ENCODE measurements at places on chromosomes 4 and X.

DNA sequence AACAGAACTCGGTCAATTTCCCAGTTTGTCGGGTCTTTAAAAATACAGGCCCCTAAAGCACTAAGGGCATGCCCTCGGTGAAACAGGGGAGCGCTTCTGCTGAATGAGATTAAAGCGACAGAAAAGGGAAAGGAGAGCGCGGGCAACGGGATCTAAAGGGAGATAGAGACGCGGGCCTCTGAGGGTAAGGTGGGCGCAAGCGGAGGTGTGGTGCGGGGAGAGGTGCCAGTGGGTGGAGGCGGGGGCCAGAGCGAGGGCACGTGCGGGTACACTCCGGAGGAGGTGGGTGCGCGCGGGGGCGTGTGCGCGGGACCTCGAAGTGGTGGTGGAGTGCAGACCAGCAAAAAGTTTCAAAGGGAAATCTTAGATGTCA, 787 bp upstream of the TET2 start:
- no peak for DNase-seq

DNA sequence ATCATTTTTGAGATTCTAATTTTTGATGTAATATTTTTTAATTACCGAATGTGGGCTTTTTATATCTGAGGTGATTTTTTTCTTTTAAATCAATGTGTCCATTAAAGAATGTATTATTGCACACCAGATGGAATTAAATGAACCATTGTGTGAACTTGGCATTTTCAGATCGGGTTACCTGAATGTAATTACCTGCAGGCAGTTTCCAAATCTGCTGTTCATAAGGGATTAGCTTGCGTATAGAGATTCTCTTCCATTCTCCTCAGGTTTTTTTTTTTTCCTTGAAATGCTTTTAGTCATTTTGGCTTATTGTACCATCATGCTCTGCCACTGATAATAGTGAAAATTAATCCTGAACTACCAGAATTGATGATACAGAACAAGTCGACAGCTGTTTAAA, 511.5 kb upstream of the ATOH1 start:
- DNase-seq = no peak

DNA sequence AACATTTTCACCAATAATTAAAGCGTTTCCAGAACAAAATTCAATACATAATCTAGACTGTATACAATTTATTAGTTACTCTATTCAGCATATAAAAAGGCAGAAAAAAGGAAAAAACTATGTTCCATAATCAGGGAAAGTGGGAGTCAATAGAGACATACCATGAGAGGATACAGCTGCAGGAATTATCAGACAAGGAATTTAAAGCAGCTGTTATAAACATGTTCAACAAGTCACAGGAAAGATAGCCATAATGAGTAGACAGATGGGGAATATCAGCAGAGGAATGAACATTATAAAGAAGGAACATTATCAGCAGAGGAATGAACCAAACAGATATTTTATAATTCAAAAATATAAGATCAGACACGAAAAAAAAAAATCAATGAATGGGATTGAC, 500.6 kb upstream of the RPS6KA3 start:
- no peak for DNase-seq

- DNase-seq = no peak
These were observed 8.6 kb upstream of the ZXDA start for GRCh38 chrX:57918750-57919436.

DNA sequence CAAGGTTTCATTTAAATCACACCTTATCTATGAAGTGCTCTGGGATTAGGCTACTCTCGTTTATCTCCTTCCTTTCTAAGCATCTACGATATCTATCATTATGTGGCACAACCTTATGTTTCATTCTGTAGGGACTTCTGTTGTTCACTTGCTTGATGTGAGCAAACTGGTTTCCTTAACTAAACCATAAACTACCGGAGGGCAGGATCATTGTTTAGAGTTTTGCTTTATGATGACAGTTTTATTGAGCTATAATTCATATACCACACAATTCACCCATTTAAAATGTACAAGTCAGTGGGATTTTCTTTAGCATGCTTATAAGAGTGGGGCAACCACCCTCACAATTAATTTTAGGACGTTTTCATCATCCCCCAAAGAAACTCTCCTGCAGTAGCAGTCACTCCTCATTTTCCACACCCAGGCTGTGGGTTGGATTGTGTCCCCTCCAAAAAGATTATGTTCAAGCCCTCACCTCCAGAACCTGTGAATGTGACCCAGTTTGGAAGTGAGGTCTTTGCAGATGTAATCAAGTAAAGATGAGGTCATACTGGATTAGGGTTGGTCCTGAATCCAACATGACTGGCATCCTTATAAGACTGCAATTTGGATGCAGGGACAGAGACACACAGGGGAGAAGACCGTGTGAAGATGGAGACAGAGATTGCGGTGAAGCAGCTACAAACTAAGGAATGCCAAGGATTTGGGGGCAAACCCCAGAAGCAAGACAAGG, 42.1 kb upstream of the SH3RF1 start:
- DNase-seq = no peak
